CD4-positive, alpha-beta T cell (primary cell): ENCODE measurements at places on chromosomes 16 and 17. TPM values are rescaled to one million over a fixed set of nuclear protein-coding genes. Genes with fewer than 3 reads are reported as not detected.

Gene OR1E2
- total RNA-seq: not detected

Gene LITAFD
- total RNA-seq: not detected

Gene KRTAP3-2
- not detected for total RNA-seq

GRCh38 chr17:73603971-73604370 is 40.3 kb downstream of the SDK2 start:
- DNase-seq: no peak

DNA sequence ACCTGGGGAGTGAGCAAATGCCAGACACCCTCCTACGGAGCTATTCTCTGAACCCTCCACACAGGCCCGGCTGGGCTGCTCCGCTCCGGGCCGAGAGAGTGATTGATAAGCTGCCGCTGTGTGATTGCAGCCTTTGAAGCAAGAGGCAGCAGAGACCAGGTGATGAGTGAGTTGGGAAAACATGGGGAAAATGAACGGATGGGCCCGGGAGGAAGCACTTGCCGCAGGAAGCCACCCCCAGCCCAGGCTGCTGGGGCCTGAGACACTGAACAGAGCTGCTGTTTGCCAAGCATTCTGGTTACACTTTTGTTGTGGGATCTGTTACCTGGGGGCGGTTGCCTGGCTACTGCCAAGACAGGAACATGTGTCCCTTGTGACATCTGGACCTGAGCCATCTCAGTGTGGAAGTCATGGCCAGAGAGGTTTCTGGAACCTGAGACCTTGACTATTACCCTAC is 46.4 kb upstream of the KLHDC4 start:
- no peak for DNase-seq

GRCh38 chr17:17416400-17417360 is 60.1 kb upstream of the MED9 start:
- DNase-seq: peak; percentile 36

DNA sequence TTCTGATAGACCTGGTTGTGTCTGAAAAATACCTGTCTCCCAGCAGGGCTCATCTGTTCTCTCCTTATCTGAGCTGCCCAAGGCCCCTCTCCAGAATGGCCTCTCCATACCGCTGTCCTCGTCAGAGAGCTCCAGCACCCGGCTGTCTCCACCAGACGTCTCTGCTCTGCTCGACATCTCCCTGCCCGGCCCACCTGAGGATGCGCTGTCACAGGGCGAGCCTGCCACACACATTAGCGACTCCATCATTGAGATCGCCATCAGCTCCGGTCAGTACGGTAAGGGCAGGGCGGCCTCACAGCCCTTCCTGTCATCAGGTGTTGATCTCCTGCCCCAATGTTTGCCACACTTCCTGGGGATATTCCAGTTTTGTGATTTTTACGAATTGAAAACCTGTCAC is 10.2 kb upstream of the JPT2 start:
- no peak for DNase-seq

Gene P2RX5
- total RNA-seq: 14.3 TPM
